C1 segment of cervical spinal cord (tissue), 14 donors: ENCODE measurements at places on chromosomes 3 and 15.
A peak's percentile ranks its signal among the peaks of the same experiment; 100 is the strongest.

DNA sequence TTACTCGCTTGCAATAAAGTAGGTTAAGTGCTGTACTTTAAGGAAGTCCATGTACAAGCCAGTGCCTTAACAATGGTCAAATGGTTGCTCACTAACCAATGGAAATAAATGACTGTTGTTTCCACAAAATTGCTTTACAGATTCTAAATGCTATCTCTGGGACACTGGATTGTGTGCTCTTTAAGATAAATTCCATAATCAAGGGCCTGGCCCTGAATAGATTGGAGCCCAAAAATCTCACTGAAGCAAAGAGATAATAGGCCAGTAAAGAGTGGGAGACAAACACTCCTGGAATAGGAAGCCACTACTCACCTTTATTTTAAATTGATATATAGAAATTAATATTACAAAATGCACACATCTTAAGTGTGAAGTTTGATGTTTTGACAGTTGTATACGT, 62.4 kb upstream of the GOLGA6B start:
- DNase-seq = no peak

DNA sequence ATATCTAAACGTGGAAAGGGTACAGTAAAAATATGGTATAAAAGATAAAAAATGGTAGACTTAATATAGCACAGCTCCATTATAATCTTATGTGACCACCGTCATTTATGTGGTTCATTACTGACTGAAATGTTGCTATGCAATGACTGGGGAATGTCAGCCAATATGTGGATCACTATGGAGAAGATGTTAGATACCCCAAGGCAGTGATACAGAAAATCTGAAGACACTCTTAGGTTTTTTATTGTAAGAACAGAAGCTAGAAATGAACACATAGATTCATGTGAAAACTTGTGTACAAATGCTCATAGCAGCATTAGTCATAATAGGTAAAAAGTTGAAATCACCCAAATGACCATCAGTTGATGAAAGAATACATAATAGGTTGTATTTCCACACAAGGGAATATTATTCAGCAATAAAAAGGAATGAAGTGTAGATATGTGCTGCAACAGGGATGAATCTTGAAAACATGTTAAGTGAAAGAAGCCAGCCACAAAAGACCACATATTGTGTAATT, 18.4 kb downstream of the MEF2A start:
- DNase-seq = no peak

- no peak for DNase-seq
Observed at GRCh38 chr3:4633078-4634004, 140.2 kb downstream of the ITPR1 start.

- DNase-seq = no peak
Observed at GRCh38 chr3:101195951-101196713, 124.2 kb downstream of the IMPG2 start.

- DNase-seq = no peak
Observed at GRCh38 chr3:175664911-175665310, 805.8 kb downstream of the NAALADL2 start.

DNA sequence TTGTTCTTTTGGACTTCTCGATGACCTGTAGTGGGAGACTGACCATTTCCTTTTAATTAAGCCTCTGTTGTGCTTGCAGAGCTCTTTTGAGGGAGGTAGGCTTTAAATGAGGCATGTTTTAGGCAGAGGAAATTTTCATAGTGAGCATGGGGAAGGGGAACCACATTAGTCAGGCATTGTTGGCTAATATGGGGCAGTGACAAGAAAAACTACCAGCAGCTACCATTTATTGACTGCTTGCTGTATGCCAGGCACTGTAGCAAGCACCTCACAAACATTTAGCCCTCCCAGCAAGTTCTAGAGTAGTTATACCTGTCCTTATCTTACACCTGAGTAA, 10.9 kb downstream of the ATG7 start:
- DNase-seq = no peak

DNA sequence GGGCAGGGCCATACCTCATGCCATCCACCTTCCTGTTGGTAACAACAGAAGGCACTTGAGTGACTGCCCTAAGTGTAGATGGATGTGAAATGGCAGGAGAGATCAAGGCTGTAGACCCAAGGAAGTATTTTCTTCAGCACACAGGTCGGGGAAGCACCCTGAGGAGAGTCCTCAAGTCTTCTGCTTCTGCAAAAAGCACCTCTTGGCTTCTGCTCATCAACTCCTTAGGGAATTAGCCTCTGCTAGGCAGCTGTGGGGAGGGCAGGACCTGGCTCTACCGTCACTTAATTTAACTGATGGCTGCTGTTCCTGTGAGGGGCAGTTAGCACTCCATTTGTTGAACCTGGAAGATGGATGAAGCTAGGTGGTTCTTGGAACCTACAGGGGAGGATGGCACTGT, 6.9 kb upstream of the CACNA2D2 start:
- DNase-seq = no peak

- DNase-seq = no peak
Observed at GRCh38 chr3:178062126-178062525, 474.1 kb upstream of the KCNMB2 start.

- no peak for DNase-seq
Observed at GRCh38 chr15:93029836-93030429, 59.1 kb downstream of the RGMA start.

DNA sequence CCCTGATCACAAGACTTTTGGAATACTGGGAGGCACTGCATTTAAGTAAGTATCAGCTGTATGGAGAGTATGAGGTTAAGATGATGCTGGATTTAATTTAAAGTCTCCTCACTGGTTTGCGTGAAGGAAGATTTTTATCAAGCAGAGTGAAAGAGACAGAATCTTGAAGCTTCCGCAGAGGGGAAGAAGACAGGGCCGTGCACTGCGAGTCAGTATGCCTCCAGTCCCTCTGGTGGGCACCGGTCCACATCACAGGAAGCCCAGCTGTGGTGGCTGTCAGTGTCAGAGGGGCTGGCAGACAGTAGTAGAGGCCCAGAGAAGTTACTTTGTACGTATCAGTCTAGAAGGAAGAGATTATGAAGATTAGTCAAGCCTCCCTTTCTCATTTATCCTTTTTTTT, 379.0 kb upstream of the TPRG1 start:
- no peak for DNase-seq

DNA sequence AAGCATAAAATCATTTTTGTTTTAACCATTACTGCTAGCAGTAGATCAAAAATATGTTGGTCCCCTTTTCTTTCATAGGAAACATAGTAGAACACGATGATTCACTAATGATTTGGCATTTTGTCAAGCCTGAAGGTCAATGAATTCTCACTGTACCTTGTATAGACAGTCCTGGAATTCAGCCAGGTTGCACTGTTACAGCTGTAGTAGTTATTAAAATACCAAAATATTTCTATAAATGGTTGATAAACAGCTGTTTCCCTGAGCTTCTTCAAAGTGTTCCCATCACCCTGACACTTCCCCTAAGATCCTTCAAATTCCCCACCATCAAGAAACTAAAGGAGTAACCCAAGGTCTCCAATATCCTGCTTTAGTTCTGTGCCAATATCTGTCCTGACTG, 200.9 kb downstream of the ATP8B4 start:
- DNase-seq = no peak

- DNase-seq = no peak
Observed at GRCh38 chr15:27686369-27686768, 412.7 kb downstream of the OCA2 start.

GRCh38 chr3:160403796-160404470, 4.5 kb downstream of the SMC4 start:
- DNase-seq = no peak

DNA sequence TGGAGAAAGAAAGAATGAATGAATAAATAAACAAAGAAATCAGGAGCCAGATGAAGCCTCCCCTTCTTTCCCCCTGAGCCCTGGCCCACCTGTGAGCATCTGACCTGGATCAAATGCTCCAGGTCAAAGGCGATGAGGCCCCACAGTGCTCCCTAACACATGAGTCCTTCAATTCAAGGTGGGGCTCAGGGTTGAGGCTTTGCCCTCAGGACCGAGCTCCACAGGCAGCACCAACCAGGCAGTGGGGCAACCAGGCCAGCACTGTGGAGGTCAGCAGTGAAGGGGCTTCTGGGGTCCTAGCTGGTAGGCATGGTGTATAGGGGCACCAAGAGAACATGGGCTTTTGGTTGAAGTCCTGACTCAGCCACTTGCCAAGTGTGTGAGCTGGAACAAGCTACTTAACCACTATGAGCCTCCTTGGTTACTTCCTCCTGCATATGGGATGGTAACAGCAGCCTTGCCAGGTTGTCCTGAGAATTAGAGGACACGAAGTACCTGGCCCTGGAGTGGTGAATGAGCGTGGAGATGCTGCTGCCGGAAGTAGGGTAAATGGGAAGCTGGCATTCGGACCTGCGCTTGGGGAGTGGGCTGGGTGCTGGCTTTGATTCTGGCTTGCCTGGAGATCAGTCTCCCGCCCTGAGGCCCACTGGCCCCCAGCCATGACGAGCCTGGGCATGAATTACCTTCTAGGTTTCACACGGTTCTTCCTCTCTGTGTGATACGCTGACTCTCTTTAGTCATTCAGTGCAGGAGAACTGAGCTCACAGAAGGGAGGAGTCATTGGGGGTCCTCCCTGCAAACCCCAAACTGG, 10.0 kb upstream of the PAQR5 start:
- DNase-seq = no peak

DNA sequence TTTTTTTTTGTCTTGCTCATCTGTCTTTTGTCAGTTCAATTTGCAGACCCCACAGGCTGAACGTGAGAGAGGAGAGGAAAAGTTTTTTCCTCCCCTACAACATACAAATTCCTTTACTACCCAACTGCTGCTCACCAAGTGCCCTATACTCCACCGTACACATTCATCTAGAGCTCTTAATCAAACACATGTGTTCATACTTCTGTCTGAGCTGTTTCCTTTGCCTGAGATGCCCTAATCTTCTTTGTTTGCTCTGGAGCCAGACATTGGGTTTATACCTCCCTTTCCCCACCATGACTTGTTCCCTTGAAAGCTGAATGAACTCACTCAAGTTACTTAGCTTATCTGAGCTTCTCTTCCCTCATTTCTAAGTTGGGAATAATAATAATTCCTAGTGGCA, 122.7 kb upstream of the RASGRP1 start:
- DNase-seq = no peak

DNA sequence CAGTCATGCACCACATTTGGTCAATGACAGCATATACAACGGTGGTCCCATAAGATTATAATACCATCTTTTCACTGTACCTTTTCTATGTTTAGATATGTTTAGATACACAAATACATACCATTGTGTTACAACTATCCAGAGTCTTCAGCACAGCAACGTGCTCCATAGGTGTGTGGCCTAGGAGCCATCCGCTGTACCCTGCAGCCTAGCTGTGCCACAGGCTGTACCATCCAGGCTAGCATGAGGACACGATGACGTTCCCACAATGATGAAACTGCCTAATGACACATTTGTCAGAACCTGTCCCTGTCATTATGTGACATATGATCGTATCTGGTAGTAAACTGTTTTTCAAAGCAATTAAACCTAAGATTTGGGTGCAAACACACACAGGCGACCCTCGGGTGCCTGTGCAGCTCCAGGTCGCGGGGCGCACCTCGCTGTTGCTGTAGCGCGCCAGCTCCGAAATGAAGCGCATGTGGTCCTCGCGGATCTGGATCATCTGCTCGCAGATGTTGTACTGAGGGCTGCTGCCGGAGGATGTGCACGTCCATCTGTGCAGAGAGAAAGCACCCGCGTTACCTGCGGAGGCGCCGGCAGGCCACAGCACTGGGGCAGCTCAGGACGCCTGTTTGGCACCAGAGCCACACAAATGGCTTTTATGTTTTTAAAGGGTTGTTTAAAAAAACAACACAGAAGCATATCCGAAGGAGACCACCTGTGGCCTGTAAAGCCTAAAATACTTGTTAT, 48.2 kb downstream of the CYFIP1 start:
- DNase-seq = no peak

- no peak for DNase-seq
Observed at GRCh38 chr3:72195895-72196294, 410.9 kb upstream of the PROK2 start.

DNA sequence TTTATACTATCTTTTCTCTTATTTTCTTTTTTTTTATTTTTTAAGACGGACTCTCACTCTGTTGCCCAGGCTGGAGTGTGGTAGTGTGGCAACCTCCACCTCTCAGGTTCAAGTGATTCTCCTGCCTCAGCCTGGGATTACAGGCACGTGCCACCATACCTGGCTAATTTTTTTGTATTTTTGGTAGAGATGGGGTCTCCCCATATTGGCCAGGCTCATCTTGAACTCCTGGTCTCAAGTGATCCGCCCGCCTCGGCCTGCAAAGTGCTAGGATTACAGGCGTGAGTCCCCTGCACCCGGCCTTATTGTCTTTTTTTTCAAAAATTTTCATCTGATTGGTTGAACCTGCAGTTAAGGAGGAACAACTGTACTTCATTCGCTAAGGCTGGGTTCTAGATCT, 21.8 kb downstream of the ABHD2 start:
- no peak for DNase-seq

GRCh38 chr3:134516905-134517304, 31.0 kb downstream of the CEP63 start:
- DNase-seq = no peak

GRCh38 chr15:57345584-57345983, 30.7 kb upstream of the CGNL1 start:
- no peak for DNase-seq

- peak; percentile 7 for DNase-seq
Observed at GRCh38 chr3:136994772-136995516, 37.2 kb downstream of the IL20RB start.

- DNase-seq = no peak
Observed at GRCh38 chr3:153215966-153216365, 53.9 kb downstream of the RAP2B start.

DNA sequence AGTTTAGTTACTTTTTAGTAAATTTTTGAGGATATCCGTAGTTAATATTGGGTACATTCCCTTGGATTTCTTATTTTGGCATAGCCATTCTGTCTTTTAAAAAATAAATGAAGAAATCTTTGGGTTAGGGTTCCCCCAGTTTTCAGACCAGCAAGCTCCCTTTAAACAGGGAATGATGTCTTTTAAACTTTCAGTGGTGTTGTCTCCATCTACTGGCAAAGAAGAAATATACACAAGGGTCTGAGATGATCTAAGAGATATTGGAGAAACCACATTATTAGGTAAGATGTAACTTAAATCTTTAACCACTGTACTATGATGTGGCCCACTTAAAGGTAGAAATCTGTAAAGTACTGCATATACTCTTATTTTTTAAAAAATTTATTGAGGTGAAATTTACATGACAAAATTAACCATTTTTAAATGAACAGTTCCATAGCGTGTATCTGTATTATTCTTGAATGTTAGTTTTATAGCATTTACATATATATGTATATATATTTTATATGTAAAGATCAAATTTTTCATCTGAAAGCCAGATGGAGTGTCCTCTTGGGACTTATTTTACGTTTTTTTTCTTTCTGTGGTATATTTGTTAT, 35.1 kb upstream of the EIF3J start:
- no peak for DNase-seq

GRCh38 chr3:108780235-108780634, 23.0 kb upstream of the RETNLB start:
- no peak for DNase-seq

DNA sequence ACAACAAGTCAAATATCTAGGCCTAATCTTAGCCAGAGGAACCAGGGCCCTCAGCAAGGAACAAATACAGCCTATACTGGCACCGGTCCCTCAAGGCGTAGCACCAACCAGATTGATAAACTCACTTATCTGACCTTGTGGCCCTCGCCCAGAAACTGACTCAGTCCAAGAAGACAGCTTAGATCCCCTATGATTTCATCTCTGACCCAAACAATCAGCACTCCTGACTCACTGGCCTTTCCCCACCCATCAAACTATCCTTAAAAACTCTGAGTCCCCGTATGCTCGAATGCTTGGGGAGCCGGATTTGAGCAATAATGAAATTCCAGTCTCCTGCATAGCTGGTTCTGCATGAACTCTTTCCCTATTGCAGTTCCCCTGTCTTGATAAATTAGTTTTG, 1.6 kb upstream of the SORD start:
- no peak for DNase-seq

- DNase-seq = peak; percentile 2
Observed at GRCh38 chr3:71210257-71211007, 373.1 kb downstream of the FOXP1 start.
